HTR-8/SVneo (cell line): ENCODE measurements at places on chromosomes 1 and 21.

- DNase-seq: peak; percentile 47
Measured at GRCh38 chr1:204685236-204686006, at the start of gene LRRN2. LRRN2 (minus strand) TSS chr1:204685738; CDS start chr1:204619992, 65,746 bp downstream.

DNA sequence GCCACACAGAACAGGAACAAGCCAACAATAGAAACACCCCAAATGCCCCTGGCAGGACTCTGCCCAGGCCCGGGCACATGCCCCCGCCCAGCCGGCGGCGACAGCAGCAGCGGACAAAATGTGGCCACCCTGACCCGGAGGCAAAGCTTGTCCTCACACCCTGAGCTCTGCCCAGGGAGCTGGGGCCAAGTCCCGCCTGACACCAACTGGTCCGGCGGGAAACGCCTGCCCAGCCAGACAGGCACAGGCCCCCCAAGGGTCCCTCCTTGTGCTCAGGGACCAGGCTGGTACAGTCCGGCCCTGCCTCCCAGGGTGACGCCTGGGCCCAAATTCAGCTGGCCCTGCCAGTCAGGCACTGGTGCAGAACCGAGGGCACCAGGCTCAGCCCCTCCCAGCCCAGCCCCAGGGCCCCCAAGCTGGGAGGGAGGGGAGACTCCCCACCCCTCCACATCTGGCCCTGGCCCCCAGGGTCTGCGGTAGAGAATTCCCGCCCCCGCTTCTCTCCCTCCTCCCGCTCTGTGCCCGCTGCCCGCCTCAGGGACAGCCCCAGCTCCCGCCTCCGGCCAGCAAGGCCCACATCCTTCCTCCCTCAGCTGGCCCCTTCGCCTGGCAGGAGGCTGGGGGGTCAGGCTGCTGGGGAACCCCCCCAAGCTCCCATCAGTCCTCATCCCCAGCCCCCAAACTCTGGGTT, 2.0 kb downstream of the AHDC1 start:
- no peak for DNase-seq

DNA sequence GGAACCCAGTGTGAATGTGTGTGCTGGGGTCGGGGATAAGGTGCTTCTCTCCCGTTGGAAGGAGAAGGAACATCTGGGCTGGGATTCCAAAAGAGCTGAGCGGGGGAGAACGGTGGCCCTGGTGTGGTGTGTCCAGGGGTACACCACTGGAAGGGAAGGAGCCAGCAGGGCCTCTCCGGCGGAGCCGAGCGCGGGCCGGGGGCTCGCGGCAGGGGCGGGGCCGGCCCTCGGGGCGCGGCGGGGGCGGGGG, 231 bp upstream of the RPS6KA1 start:
- no peak for DNase-seq

GRCh38 chr1:199373139-199373538, 654.4 kb upstream of the NR5A2 start:
- DNase-seq: no peak

DNA sequence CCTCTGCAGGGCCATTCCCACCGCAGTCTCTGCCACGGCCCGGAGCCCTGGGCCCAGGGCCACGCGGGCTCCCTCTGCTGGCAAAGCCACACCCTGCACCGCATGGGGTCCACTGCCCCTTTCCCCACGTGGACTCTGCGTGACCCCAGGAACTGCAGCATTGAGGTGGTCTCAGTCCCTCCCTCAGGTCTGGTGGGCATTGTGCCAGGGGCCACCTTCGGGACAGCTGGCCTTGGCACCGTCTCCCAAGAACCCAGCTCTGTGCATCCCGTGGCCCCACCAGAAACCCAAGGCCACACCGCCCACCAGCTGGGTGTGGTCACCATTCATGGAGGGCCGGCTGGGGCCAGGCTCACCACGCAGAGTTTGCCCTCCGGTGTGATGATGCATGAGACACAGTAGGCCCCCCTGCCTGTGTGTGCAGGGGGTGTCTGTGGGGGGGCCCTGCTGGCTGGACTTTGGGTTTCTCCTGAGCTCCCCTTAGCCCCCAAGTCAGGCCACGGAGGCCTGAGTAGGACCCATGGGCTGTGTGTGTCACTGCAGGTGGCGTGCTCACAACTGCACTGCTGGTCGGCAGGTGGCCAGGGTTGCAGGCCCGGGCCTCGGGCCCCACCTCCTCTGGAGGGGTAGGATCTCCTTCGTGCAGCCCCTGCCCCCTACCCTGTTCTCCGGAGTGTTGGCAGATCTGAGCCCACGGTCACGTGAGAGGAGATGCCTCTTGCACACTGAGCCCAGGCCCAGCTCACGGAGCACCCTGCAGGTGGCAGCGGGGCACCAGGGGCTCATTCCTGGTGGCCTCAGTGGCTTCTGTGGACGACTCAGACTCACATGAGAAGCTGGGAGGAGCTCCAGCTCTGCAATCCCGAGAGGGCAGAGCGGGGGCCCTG, 5.8 kb downstream of the VWA1 start:
- DNase-seq: peak; percentile 67

DNA sequence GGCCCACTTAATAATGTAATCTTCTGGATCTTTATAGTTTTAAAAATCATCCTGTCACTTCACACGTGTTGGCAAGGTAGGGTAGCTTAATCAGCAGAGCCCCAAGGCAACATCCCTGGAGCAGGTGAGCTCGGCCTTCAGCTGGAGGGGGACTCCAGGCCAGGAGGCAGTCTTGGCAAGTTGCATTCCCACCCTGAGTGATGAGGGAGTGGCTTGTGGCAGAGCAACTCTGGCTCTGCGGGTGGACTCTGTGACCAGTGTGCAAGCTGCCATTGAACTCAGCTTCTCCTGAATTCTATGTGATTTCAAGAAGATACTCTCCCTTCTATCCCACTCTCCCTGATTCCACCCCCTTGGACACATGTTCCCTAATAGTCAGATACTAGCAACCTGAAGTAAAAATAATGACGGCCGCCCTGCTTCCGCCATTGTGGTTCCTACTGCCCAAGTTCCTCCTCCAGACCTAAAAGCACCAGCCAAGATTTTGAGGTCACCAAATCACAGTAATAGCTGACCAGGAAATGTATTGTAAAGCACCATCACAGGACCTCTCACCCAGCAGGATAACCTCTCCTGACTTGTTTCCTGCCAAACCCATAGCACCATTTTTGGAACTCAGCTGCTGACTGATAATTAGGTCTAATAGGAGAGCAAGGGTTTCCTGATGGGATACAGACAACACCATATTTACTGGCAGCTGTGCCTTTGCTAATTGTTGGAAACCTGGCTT, 11.5 kb upstream of the LYST start:
- DNase-seq: no peak

DNA sequence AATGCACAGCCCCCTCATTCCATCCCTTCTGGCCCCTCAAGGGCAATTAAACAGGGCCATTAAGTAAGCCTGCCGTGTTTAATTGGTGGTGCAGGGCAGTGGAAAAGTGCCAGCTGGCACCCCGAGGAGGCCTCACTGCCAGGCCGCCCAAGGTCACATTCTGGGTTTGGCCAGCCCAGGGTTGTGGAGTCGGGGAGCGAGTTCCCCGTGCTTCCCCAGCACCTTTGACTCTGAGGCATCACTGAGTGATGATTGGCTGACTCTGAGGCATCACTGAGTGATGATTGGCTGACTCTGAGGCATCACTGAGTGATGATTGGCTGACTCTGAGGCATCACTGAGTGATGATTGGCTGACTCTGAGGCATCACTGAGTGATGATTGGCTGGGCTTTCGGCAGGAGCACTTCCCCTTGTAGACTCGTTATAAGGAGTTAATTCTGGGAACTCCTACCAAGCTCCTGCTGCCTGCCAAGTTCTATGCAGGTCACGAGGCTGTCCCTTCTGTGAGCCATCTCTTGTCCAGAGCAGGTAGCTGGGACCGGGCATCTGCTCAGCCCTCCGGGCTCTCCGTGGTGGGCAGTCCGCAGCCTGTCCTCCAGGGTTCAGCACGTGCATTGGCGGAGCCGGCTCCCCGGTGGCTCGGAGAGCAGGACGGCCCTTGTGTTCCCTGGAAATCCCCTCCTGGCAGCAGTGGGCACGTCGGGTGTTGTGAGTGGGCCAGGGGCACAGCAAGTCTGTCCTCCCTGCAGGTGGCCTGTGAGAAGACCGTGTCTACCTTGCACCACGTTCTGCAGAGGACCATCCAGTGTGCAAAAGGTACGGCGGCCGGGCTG, 20.9 kb downstream of the CSTB start:
- no peak for DNase-seq

- DNase-seq: no peak
Measured at GRCh38 chr21:27674041-27674615, 707.2 kb upstream of the ADAMTS5 start.

DNA sequence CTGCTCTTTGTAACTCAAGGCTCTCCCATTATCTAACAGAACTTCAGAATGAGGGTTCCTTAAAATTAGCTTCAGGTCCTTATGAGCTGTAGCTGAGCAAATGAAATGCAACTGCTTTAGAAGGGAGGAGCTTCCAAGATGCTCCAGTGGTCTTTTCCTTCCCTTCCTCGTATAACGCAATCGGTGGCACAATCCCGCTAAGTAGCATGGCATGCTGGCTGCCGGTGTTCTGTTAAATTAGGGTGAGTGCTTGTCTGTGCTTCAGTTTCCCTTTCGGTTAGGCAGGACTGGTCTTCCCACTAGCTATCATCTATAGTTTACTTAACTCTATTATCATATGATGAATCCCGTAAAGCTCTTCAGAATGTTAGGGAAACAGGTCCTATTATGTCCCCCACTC, 917 bp downstream of the KIAA0040 start:
- DNase-seq: no peak

GRCh38 chr1:223087291-223088255, 55.5 kb downstream of the TLR5 start:
- DNase-seq: no peak

- no peak for DNase-seq
Measured at GRCh38 chr1:182050481-182051448, 10.7 kb downstream of the ZNF648 start.

DNA sequence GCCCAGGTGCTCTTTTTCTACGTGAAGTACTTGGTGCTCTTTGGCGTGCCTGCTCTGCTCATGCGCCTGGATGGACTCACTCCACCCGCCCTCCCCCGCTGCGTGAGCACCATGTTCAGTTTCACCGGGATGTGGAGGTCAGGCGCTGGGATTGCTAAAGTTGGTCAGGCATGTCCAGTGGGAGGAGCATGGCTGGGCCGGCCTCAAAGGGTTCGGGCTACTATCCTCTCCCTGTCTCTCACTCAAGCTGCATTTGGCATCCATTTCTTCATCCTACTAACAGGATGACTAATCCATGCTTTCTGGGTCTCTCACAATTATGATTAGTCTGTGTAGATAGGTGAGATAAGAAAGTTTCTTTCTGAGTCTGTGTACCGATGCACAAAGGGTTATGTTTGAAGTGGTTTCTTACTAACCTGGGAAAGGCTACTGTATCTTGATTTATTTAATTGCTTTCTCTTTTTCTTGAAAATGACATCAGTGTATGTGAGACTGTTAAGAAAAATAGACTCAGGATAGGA, 135.9 kb downstream of the HHAT start:
- DNase-seq: no peak

DNA sequence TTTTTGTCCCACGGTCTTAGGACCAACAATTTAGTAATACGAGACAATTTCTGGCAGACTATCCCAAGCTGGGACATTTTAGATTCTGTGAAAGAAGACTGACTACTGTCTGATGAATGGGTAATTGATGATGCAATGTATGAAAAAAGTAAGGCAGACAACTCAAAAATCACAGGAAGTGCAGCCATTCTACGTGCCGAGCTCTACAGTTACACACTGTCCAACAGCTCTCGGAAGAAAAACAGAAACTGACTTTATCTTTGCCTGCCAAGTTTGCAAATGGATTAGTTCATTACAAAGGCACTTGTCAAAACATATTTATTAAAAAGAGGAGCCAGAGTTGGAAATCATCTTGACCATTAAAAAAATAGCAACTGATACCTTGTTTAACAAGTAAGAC, 31.3 kb downstream of the ZBTB8B start:
- DNase-seq: no peak

GRCh38 chr1:87556326-87556725, 227.6 kb downstream of the LMO4 start:
- no peak for DNase-seq

DNA sequence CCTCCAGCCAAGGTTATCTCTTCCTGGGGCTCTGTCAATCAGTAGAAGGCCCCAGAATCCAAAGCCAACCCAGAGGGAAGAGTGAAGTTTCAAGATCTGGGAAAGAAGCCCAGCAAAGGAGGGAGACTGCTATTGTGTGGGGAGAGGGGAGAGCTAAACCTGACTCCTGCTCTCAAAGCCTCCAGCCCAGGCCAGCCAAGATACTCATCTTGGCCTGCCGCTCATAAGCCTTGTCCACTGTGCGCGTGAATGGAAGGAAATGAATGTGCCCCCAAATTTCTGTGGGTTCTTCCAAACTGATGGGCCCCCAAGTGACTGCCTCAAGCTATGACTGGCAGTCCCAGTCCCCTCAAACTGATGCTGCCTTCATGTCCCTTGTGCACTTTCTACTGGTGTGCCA, 2.0 kb downstream of the PLXNA2 start:
- no peak for DNase-seq

DNA sequence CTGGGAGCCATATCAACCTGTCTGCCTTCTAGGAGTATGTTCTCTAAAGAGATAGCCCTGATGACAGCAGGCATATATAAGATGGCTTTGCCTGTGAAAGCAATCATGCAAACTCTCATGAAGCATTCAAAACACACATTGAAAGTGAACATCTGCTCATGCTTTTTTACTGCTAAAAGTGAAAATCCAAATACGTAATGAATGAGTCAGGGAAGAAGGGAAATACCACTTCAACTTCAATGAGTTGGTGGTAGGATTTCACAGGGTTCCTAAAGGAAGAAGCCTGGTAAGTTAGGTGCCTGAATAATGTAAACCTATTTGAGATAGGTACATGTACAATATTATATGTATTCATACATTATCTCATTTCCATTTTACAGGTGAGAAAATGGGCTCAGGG, 50.5 kb upstream of the SLFNL1 start:
- no peak for DNase-seq

- no peak for DNase-seq
Measured at GRCh38 chr1:203099805-203100515, 14.1 kb upstream of the MYOG start.
